ENCODE measurements at places on chromosomes 5 and 9.
A peak's percentile ranks its signal among the peaks of the same experiment; 100 is the strongest.

DNA sequence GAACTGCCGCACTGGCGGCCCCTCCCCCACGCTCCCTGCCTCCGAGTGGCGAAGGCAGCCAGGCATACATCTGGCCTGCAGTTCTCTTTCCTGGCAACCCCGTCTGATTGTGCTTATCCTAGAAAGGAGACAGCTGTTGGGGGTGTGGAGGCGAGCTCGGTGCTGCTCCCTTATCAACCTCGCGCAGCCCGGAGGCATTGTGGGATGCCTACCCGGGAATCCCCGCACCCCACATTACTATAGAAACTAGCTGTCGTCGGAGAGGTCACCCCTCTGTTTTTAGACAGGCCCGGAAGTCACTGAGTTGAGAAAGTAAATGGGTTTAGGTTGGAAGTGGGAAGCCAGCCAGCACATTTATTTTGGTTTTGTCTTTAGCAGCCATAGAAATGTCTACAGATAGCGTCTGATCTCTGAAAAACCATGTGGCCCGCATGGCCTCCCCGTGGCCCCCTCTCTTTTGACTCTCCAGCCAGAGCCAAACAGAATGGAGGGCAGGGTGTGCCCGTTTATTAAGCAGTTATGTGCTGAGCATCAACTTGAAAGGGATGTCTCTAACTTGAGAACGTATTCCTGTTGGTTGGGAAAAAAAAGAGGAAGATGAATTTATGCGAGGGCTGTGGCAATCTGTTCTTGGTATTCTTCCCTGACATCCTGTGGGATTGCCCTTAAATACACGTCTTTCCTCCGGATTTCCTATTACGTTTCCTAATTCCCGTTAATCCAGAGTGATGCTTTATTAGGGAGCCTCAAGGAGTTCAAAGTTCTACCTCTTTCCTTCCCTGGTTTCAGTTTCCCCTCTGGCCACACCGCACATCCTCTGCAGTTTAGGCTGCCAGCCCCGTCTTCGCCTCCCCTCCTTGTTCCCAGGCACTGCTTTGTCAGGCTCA, 3.9 kb downstream of the STC2 start:
- DNase-seq = no peak

DNA sequence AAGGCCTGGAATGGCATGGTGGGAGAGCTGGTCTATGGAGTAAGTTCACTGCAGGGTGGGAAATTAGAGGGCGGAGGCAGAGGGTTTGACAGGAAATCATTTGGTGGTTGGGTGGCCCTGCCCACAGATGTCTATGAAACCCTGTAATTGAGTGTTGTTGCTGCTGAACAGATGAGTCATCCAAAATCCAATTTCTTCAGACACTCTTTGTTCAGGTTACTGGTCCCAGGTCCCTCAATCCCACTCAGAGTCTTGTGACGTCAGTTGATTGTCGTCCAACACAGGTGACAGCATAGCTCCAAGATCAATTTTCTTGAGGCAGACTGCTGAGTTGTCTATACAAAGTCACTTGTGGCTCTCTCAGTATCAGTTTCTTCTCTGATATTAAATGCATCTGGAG, 208.6 kb downstream of the GRIA1 start:
- DNase-seq = no peak

DNA sequence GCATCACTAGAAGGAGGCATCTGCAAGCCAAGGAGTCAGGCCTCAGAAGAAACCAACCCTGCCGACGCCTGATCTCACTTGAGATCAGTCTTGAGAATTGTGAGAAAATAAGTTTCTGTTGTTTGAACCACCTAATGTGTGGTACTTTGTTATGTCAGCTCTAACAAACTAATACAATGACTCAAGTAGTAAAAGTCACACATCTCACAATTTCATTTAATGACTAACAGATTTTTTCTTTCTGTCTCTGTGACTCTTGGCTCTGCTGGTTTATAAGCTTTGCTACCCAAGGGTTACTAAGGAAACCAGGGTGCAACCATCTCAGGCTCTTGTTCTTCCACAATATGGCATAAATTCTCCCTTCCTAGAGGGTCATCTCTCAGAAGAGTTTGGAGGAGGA, 315.8 kb upstream of the GRAMD2B start:
- no peak for DNase-seq

- no peak for DNase-seq
These were observed 15.4 kb downstream of the CCDC69 start for GRCh38 chr5:151208481-151208914.

GRCh38 chr5:89342106-89342876, 459.3 kb upstream of the MEF2C start:
- DNase-seq = no peak

- DNase-seq = peak; percentile 71
These were observed 8.9 kb downstream of the CXCL14 start for GRCh38 chr5:135569755-135570452.

GRCh38 chr9:93254061-93254481, 70.1 kb downstream of the WNK2 start:
- no peak for DNase-seq

DNA sequence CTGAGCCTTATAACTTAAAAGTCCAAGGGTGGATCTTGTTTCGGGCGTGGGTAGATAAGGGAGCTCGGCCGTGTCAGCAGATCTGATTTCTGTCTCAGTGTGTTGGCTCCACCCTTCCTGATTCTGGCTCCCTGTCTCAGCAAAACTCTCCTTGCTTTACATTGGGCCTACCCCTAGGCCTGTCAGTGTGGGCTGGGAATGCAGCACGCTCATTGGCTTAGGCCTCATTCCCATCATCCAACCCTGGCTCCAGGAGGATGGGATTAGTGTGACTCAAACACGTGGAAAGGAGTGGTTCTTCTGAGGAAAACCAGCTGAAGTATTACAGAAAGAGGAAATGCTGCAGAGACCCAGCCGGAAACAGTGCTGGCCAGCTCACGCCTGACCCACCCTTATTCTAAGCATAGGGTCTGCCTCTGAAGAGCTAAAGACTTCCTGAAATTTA, 59.9 kb downstream of the ZFAND5 start:
- DNase-seq = peak; percentile 22

- no peak for DNase-seq
These were observed 289.1 kb downstream of the GADD45G start for GRCh38 chr9:89893886-89894285.

GRCh38 chr9:137879052-137879451, 1.5 kb downstream of the CACNA1B start:
- DNase-seq = no peak

- no peak for DNase-seq
These were observed 3.6 kb downstream of the BRIX1 start for GRCh38 chr5:34919077-34919476.

- DNase-seq = no peak
These were observed 62.4 kb upstream of the UBAC1 start for GRCh38 chr9:136023410-136024225.

DNA sequence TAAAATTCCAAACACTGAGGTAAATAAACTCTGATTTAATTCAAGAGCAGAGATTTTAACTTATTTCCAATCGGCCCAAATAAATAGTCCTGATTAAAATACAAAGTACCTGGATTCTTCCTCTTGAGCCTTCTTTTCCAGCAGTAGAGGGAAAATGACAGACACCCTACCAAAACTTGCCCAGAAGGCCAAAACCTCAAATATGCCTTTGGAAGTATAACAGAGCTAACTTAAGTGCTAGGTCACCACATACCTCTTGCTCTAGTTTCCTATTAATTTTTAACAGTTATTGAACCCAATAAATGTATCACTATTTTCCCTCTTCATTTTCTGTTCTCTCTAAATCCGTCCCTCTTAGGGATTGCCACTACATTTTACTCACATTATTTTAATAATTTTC, 1.4 kb downstream of the BAAT start:
- DNase-seq = no peak

GRCh38 chr5:128192368-128192767, 108.8 kb downstream of the SLC12A2 start:
- no peak for DNase-seq

GRCh38 chr5:33888587-33888986, 3.2 kb downstream of the ADAMTS12 start:
- DNase-seq = no peak

DNA sequence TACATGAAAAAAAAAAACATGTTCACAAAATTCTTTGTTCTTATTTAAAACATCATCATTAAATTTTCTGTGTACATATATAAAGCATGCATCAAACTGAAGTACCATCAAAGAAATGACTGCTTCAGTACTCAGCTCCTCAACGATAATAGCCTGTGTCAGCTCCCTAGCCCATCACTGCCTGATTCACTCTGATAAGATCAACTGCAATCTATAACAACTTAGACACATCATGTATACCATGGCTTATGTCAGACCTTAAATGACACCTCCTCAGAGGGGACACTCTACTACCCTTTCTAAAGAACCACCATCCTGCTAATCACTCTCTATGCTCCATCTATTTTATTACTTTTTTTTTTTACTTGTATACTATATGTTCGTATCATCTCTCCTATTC, 200.5 kb upstream of the TLE4 start:
- no peak for DNase-seq

GRCh38 chr9:98500337-98500919, 208.3 kb downstream of the GABBR2 start:
- no peak for DNase-seq

DNA sequence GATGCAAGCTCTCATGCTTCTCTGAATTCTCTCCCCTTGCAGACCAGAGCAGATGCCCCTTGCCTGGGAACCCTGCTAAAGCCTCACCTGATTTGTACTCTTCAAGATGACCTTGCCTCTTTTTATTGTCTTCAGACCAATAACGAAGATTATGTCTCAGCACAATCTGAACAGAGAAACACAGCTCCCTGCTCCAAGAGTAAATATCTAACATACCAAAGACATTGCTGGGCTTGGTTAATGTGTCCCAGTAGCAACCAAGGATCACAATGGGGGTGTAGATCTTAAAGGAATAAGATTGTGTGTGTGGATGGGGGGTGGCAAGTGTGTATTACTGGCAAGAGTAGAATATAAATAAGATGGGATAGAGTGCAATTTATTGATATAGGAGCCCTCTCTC, 67.6 kb upstream of the LHFPL2 start:
- DNase-seq = no peak

DNA sequence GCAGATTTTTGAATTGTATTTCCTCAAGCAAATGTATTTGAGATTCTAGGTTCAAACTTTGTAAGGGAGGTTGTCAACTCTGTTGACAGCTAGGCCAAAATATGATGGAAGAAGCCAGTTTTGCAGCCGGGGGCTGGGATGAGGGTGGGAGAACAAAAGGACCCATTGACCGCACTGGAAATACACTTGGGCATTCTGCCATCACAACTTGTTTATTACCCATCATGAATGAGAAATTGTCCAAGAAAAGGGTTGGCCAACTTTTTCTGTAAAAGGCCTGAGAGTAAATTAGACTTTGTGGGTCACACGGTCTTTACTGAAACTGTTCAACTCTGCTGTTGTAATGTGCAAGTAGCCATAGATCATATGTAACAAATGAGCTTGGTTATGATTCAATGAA, 221.3 kb upstream of the KLF9 start:
- DNase-seq = no peak

DNA sequence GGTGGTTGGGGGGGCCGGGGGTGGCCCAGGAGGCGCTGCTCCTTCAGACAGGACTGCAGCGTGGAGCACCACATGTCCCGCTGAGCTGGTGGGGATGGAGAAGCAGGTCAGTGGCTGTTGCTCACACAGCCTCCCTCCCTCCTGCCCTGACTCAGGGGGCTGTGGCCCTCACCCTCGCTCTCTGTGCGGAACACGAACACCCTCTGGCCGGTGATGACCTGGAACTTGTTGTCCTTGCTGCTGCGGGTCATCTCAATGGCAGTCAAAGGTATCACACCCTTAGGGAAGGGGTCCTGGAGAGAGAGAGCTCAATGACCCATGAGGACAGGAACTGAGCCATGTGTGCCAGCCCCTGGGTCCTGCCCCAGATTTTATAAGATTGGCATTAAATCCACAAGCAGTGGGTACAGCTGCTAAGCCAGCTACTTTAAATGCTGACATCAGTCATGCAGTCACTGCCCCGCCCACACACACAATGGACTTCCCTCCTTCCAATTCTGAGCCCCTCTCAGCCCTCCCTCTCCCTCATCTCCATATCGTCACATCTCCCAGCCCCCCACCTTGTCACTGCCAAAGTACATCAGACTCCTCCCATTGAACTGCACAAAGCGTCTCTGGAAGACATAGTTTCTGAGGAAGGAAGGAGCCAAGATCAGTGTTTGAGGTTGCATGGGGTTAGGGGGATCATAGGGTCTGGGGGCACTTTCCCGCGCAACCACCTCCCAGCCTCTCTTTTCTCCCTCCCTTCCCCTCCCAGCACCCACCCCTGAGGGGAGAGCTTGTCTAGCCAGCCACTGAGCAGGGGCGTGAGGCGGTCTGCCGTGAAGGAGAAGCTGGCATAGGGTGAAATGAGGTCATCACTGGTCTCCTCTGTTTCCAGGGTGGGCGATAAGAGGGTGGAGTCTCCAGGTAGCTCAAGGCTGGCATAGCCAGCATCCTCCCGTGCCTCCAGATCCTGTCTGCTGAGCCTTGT, 8.9 kb downstream of the ARAP3 start:
- DNase-seq = peak; percentile 45

DNA sequence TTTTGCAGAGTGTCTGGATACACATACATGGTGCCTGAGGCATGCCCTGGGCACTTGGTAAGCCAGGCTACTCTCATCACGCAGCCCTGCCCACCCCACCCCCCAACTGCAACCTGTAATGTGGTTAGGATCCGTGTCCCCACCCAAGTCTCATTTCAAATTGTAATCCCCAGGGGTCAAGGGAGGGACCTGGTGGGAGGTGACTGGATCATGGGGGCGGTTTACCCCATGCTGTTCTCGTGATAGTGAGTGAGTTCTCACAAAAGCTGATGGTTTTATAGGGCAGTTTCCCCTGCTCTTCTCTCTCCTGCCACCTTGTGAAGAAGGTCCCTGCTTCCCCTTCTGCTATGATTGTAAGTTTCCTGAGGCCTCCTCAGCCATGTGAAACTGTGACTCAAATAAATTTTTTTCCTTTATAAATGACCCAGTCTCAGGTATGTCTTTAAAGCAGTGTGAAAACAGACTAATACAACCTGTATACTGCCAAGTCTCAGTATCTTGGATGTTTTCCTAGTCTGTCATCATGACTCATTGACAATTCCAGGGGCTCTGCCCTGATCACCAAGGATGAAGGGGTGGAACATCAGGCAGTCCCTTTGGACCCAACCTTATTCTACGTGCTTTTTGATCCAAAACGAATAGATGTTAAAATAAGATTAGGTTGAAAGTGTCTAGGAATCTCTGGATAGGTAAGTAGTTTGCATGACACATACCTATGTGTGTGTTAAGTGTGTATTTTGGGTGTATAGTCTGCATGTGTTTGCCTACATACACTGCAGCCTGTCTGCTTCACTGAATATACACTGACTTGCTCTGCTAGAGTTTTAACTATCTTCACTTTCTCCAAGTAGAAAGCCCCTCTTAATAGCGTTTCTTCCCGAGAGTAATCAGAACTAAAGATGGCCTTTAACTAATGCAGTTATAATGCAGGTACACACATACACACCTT, 293.8 kb downstream of the SLIT3 start:
- DNase-seq = no peak

DNA sequence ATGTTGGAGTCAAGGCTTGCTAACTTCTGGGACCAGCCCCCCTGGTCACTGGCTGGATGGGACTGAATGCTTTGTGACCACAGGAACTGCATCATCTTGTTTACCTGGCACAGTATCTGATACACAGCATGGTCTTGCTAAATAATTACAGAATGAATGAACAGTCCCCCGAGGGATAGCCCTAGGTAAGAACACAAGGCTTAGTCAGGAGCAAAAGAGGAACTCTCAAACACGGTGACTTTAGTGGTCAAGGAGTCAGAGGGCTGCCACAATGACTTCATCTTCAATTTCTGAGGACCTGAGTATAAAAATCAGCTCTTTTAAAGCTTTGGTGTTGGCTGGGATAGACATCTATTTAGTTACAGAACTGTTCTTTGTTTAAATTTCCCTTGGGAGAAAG, 15.1 kb upstream of the CXCL14 start:
- DNase-seq = no peak

Data from NCI-H1436 (cell line).